Endodermal cell (in vitro differentiated cells): ENCODE measurements at places on chromosomes 7 and 10. TPM values are rescaled to one million over a fixed set of nuclear protein-coding genes. Genes with fewer than 3 reads are reported as not detected.

OR2A25 gene
- total RNA-seq: not detected in 3 replicates

NPY gene
- not detected in 2 replicates for total RNA-seq

FAM25A gene
- not detected in 2 replicates for total RNA-seq

PDE6C gene
- total RNA-seq: not detected in 2 replicates

FXYD4 gene
- total RNA-seq: 0.97 TPM in 1 of 3 replicates, not detected in the others

XPNPEP1 gene
- total RNA-seq: 39.2 and 44.1 TPM in 2 replicates
